ENCODE measurements at places on chromosomes 6 and 20.

DNA sequence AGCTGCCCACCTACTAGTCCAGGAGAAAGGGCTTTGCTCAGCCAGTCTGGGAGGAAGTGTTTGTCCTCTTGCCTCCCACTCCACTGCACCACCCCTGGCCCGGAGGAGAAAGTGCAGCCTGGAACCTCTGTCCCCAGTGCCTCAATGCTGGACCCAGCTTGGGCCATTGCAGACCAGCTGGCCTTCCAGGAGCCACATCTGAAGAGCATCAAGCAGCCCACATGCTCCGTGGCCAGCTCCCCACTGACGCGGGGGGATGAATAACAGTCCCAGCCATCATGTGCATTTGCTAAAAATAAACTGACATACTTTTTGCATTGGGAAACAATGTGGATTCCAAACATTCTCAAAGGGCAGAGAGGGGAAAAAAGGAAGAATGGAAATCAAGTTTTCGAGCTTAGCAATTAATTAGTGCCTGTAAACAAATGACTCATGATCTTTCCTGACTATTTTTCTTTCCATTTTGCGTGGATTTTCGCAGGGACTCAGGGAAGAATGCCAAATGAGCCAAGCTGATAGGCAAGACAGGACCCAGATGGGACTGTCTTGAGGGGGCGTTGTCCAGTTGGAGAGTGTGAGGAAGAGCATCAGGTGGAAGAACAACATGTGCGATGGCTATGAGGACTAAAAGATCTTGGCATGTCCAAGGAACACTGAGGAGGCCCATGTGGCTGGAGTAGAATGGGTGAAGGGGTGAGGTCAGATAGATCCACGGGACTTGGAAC is 34.1 kb downstream of the CEBPB start:
- DNase-seq: no peak

- DNase-seq: peak; percentile 94
Observed at GRCh38 chr20:35307666-35308653, 15.7 kb upstream of the FAM83C start.

DNA sequence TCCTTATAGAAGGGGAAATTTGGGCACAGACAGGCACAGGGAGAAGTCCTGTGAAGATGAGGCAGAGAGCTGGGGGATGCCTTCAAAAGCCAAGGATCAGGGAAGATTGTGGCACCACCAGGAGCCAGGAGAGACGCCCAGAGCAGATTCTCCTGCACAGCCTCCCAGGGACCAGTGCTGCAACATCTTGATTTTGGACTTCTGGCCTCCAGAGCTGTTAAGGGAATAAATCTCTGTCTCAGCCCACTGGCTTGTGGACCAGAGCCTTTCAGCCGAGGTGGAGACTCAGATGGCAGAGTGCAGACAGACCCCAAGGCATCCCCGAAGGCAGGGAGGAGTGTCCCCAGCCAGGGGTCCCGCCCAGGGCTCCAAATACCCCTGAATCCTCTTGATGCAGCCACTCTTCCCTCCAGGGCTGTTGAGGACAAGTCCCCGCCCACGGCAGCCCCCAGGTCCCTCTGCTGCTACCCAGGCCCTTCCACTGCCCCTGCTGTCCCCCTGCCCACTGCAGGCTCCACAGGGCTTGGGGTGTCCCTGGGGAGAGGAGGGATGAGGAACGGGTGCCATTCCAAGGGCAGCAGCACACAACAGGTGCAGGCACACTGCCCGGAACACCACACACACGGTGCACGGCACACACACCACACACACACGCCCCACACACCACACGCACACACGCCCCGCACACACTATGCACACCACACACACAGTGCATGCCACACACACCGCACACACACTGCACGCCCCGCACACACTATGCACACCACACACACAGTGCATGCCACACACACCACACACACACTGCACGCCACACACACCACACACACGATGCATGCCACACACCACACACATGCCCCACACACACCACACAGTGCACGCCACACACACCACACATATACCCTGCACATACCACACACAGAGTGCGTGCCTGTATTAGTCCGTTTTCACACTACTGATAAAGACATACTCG is 311.4 kb downstream of the TAF4 start:
- DNase-seq: no peak

DNA sequence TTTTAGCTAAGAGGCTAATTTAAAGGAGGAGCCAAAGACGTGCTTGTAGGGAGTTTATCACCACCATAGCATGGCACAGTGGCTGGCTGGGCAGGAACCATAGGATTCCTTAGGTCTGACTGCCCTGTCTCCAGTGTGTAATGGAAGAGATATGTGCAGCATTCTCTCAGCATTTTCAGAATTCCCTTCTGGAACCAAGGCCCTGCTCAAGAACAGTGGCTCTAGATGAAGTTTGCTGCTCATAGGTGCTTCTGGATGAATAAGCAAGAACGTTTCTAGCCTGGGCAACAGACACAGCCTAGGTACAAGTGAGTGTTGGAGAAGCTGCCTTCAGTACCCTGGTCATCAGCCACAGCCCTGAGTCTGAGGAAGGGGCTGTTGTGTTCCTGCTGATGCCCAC is 69.1 kb downstream of the LCA5 start:
- DNase-seq: no peak

- peak; percentile 74 for DNase-seq
Observed at GRCh38 chr6:15661853-15662325, 939 bp downstream of the DTNBP1 start.

DNA sequence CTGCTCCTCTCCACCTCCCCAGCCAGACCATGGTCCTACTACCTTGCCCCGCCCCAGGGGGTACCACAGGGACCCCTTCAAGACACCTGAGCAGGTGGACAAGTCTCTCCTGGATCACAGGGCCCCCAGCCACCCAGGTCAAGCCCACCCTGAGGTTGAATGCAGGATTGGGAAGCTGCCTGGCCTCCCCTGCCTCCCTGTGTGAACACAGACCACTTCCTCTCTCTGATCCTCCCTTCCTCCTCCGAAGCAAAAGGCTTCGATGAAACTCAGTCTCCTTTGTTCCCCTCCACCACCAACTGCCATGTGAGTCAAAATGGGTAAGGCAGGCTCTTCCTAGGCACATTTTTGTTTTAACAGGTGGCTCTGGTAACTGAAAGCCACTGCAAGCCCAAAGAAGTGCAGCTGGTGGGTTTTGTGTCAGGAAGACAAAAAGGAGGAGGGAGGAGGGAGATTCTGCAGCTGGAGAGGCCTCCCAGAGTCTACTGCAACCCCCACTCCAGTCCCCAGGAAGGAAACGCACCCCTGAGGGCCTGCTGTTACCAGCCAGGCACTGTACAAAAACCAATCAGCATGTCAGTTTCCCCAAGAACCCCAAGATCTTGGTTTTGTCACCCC is 5.4 kb downstream of the ADA start:
- DNase-seq: peak; percentile 40

DNA sequence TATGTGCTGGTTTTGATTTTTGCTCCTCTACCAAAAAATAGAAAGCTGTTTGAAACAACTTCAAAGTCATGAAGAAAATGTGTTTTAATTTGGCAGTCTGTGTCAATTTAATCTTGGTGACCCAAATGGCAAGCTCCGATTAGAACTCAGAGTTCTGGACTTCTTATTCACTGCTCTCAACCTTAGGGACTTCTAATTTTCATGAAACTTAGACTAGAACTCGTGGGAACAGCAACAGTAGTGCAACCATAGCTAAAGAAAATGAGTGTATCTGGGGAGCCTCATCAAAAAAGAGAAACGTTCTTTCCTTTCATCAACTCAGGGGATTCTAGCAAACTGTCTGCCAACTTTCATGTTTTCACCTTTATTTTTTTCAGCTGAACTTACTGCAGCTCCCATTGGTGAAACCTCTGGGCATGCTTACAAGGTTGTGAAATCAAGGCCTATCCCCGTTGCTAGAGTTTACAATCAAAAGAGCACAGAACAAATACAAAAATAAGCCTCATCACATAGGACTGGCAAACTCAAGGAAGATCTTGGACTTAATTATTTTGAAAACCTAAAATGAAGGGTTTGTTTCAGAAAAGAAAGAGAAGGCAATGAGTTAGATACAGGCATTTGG is 114.0 kb upstream of the HSF2 start:
- DNase-seq: no peak

DNA sequence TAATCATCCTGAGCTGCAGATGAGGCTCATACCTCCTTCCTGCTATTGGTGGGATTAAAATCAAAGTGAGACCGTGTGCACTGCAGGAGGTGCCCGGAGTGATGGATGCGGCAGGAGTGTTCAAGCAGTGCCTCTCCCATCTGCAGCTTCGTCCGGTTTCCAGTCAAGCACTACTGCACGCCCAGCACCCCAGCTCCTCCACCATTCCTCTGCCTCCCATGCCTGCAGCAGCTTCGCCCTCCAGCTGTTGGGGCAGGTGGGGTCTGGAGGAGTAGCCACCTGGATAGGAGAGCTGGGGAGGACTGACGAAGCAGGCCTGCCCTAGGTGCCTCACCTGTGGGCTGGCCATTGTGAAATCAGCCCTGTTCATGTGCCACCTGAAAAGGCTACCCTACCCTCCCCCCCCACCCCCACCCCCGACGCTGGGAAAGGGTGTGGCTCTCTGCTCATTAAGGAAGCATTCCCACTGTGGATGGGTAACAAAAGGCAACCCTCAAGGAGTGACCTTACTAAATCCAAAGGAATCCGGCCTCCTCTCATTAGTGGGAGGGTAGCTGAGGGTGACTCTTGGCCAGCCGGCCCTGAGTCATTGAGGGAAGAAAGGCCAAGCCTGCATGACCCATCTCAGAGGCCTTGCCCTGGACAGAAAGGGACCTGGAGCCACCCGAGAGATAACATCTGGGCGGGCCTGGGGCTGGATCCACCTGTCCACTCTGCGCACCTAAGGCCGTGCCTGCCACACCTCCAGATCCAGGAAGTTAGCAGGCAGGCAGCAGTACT is 115.9 kb upstream of the ARMC2 start:
- DNase-seq: no peak

GRCh38 chr20:48292806-48293205 is 507.5 kb upstream of the SULF2 start:
- DNase-seq: no peak

GRCh38 chr6:111586554-111586953 is 19.1 kb downstream of the TRAF3IP2 start:
- peak; percentile 85 for DNase-seq

DNA sequence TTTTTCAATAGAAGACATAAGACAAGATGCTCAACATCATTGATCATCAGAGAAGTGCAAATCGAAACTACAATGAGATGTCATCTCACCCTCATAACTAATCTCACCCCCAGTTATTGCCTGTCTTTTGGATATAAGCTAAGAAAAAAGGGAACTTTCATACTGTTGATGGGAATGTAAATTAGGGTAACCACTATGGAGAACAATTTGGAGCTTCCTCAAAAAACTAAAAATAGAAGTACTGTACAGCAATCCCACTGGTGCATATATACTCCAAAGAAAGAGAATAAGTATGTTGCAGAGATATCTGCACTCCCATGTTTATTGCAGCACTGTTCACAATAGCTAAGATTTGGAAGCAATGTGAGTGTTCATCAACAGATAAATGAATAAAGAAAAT is 26.4 kb upstream of the PHF3 start:
- no peak for DNase-seq

- no peak for DNase-seq
Observed at GRCh38 chr6:126546541-126547120, 206.7 kb downstream of the CENPW start.

DNA sequence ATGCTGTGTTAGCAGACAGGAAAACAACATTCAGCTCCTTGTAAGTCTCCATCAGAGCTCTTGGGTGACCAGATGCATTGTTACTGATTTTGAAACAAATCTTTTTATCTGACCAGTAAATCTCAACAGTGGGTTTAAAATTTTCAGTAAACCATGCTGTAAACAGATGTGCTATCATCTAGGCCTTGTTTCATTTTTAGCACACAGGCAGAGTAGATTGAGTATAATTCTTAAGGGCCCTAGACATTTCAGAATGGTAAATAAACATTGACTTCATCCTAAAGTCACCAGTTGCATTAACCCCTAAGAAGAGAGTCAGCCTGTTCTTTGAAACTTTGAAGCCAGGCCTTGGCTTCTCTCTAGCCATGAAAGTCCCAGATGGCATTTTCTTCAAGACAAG is 237.2 kb upstream of the BMP2 start:
- no peak for DNase-seq

DNA sequence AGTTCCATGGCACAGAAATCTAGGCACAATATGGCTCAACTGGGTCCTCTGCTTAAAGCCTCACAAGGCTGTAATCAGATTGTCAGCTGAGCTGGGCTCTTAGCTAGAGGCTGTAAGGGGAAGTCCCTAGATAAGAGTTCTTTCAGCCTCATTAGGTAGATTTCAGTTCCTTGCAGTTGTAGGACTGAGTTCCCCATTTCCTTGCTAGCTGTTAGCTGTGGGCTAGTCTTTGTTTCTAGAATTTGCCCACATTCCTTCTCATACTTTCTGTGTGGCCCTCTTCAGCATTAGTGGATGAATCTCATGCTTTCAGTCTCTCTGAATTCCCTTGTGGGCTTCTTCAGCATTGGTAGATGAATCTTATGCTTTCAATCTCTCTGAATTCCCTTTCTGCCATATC is 71.0 kb upstream of the MRAP2 start:
- DNase-seq: no peak

DNA sequence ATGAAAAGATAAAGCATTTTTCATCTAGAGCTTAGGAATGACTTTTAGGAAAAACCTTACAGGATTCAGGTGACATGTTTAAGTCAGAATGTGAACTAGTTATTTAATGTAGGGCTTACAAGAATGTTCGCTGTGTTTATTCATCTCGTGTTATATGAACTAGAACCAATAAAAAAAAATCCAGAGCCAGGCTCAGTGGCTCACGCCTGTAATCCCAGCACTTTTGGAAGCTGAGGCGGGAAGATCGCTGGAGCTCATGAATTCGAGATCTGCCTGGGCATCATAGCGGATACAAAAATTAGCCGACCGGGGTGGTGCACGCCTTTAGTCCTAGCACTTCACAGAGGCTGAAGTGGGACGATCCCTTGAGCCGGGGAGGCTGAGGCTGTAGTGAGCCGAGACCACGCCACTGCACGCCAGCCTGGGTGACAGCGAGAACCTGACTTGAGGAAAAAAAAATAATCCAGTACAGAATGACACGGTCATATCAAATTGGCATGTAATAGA is 46.3 kb downstream of the OR2B2 start:
- DNase-seq: no peak

GRCh38 chr20:18225632-18226031 is 62.7 kb upstream of the ZNF133 start:
- DNase-seq: no peak

- peak; percentile 63 for DNase-seq
Observed at GRCh38 chr20:63006540-63007359, at the start of gene BHLHE23. BHLHE23 (minus strand) TSS chr20:63006964; CDS start chr20:63006774, 190 bp downstream.

DNA sequence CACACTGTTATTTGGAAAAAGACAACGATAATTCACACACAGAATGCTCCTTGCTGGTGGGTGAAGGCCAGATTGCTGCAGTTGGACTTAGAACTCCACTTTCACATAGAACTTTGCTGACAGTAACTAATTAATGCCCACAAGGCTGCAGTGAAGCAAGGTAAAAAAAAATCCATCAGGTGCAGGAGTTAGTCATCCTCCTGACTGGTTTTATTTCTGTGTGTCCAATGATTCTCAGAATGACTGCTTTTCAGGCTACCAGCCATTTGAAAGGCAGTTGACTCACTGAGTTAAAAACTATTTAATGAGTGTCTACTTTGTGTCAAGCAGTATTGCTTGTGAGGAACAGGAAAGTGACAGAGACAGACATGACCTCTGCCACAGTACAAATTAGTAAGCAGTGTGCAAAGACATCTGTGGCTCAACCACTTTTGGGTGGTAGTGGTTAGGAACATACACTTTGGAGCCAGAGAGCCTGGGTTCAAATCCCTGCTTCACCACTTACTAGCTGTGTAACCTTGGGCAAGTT is 41.9 kb downstream of the ELOVL5 start:
- no peak for DNase-seq

- no peak for DNase-seq
Observed at GRCh38 chr20:51386586-51386985, 155.9 kb downstream of the NFATC2 start.

- no peak for DNase-seq
Observed at GRCh38 chr20:10649080-10649796, 24.6 kb downstream of the JAG1 start.

Data from NCI-H1105 treated with DMSO at 0.1 percent for 48 hours (cell line).